ENCODE measurements at places on chromosomes 1 and 21. TPM values are rescaled to one million over a fixed set of nuclear protein-coding genes. Genes with fewer than 3 reads are reported as not detected.

DNA sequence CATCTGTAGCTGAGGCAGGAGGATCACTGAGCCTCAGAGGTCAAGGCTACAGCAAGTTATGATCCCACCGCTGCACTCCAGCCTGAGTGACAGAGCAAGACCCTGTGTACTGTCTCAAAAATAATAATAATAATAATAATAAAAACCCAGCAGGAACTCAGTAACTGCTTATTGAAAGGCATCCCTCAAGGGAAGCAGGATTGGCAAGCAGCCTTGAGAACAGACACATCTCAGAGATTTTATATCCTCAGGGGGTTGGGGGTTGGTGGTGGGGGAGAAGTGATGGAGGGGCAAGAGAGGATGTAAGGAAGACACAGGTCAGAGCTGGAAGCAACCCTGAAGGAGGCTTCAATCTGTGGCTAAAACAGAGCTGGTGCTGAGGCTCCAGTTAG lies 29.6 kb downstream of the GNB1 start:
- DNase-seq, result no peak

- no peak for DNase-seq
Measured at GRCh38 chr1:114453361-114453784, 57.6 kb downstream of the TRIM33 start.

DNA sequence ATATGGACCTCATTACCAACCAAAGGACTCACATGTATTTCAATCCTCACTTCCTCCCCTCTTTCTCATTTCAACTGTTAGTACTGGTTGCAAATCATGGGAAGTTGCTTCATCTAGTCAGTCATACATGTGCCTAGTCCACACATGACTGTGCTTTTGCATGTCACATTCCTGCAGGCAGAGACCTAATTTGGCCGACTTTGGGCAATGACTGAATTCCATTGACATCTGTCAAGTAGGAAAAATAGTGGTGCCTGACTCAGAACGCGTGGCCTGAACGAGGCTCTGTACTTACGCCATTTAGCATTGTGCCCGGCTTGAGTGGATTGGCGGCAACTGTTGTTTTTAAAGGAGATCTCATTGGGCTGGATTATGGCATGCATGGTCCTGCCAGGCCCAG lies 18.0 kb downstream of the PTPRU start:
- no peak for DNase-seq

GRCh38 chr1:91760512-91760911 lies 125.4 kb downstream of the TGFBR3 start:
- no peak for DNase-seq

DNA sequence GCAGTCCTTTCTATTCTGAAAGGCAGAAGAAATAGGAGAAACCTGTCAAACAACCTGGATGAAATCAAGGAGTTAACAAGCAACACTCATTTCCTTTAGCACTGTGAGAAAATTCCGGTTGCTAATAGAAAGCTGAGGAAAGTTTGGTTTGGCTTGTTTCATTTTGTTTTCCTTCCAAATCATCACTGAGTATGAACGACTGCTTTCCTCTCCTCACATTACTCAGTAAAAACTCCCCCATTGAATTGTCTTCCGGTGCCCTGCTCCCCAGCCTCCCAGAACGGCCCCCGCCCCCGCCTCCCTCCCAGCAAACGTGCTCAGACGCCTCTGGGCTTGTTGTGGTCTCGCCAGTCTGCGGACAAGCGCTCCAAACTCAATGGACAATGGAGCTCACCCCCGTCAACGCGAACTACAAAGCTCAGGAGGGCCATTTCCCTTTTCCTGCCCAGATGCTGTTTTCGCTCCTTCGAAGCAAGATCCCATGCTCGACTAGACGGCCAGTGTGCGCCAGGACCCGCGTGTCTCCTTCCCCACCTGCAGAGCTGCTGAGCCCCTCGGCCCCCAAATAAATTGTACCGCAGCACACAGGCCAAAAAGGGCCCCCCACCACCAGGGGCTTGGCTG lies 747 bp downstream of the STX6 start:
- peak; percentile 70 for DNase-seq

- no peak for DNase-seq
Measured at GRCh38 chr1:155108296-155108695, 19.4 kb upstream of the EFNA1 start.

DNA sequence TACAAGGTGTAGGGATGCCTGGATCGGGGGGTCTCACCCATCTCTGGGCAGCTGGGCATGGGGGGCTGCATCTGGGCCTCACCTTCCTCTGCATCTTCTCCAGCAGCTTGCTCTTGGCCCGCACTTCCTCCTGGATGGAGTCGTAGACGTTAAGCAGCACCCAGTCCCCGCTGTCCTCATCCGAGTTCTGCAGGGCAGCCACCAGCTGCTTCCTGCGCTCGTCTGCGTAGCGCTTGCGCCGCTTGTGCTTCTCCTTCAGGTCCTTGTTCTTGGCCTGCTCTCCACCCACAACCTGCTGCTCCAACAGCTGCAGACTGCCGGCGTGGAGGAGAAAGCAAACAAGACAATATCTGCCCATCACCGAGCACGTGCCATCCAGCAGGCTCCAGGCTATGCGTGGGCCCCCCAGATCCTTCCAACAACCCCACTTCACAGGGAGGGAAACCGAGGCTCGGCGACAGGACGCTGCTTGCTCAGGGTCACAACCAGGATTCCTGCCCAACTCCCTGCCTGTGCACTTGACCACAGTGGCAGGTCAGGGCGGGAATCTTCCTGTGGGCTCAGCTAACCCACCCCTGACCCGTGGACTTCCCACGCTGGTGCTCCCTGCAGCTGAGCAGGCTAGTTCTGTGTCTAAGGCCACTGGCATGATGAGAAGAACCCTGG lies 21.5 kb upstream of the DDOST start:
- no peak for DNase-seq

GRCh38 chr1:185419718-185420117 lies 102.7 kb upstream of the IVNS1ABP start:
- no peak for DNase-seq

DNA sequence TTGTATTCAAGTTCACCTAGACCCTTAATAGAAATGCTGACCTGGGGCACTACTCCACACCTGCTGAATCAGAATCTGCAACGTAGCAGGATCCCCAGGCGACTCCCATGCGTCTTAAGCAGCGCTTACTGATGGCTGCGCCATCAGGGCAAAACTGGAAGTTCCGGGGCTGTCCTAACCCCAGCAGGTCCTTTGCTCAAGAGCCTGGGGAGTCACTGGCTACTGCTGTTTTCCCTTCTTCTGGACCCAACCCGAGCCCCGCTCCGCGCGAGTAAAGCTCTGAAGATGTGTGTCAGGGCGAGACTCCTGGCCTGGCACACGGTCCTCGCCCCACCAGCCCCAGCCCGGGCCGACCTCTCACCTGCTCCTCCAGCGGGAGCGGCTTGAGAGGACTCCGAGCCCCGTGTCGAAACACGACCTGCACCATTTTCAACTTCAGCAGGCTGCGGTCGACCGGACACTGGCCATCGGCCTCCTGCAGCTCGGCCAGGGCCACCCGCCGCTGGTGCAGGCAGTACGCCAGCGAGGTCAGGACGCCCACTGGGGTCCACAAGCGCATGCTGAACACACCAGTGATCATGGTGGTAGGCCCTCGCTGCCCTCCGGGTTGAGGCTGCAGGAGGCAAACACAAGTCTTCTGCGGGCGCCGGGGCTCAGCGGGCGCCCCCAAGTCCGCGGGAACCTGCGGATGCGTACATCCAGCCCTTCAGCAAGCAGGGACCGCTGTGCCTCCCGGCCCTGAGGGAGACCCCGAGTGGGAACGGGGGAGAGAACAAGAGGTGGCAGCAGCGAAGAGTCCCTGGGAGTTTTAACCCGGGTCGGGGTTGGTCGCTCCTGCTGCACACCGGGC lies 630 bp downstream of the ACP6 start:
- DNase-seq, result peak; percentile 53

GRCh38 chr1:155050560-155051341 lies at the start of gene ADAM15:
Gene ADAM15, plus strand, starts transcription at chr1:155051316. Its CDS starts 71 bp downstream, at chr1:155051387.
- peak; percentile 83 for DNase-seq

ANGPTL3 gene
- not detected for total RNA-seq

S100B gene
- total RNA-seq, result 8.7 TPM

TMPRSS15 gene
- not detected for total RNA-seq

ELAPOR1 gene
- total RNA-seq, result 6.8 TPM

ADGRL2 gene
- not detected for total RNA-seq

Measured in activated naive CD8-positive, alpha-beta T cell treated with anti-CD3 and anti-CD28 coated beads for 36 hours (primary cell).